ENCODE measurements at places on chromosomes 1 and 21.
A peak's percentile ranks its signal among the peaks of the same experiment; 100 is the strongest.

DNA sequence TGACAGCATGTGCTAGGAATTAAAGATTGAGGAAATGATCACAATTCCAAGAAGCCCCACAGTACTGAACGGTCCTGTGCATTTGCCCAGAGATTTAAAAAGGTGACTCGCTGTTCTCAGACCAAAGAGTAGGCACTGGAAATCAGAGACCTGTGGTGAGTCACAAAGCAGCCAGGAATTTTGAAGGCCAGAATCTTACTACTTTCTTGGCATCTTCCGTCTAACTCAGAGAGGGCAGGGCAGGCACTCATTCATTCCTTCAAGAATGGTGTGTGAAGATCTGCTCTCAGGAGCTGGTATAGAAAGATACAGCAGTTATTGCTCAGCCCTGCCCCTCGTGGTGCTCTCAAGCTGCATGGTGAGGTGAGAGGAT, 57.9 kb downstream of the BRINP2 start:
- DNase-seq, result no peak

DNA sequence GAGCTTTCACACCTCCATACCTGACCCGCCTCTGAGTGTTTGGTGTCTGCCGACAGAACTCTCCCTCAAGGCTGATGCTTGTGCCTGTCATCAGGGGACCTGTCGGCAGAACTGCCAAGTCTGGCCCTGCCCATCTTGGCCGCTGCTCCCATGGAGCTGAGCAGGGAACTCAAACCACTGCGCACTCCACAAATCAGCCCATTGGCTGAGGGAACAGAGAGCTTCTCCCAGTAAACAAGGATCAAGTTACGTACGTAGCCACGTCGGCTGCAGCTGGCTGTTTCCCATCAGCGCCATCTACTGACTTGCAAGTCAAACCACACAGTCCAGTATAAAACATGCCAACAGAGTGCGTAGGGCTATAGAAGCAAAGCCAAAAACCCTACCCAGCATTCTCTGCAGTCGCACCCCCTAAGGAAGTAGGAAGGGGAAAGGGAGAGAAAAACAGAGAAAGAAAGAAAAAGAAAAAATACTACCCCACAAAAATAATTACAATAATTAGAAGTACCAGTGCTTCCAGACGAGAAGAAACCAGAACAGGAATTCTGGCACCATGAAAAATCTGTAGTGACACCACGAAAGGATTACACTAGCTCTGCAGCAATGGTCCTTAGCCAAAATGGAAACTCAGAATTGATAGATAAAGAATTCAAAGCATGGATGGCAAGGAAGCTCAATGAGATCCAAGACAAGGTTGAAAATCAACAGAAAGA, 13.1 kb downstream of the KRTAP13-1 start:
- no peak for DNase-seq

DNA sequence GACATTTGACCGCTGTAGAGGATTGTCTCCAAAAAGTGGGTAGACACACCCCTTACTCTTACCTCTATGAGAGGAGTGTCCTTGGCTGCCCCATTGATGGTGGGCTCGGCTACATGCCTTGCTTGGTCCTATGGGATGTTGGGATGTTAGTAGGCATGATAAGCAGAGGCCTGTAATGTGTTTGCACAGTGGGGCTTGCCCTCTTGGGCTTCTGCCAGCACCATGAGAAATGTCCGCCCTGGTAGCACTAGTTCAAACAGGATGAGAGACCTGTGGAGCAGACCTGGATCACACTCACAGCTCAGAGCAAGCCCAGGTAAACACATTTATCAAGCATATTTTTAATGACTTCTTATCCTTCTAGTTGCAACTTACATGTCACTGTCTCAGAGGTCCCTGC, 54.2 kb downstream of the SH3GLB1 start:
- DNase-seq, result no peak

- no peak for DNase-seq
Measured at GRCh38 chr1:18719786-18720451, 89.3 kb downstream of the PAX7 start.

- DNase-seq, result no peak
Measured at GRCh38 chr21:46065914-46066551, 31.9 kb upstream of the COL6A2 start.

GRCh38 chr1:8113262-8114220, 87.4 kb upstream of the ERRFI1 start:
- peak; percentile 13 for DNase-seq

GRCh38 chr1:183069562-183070216, 46.5 kb downstream of the LAMC1 start:
- DNase-seq, result no peak

DNA sequence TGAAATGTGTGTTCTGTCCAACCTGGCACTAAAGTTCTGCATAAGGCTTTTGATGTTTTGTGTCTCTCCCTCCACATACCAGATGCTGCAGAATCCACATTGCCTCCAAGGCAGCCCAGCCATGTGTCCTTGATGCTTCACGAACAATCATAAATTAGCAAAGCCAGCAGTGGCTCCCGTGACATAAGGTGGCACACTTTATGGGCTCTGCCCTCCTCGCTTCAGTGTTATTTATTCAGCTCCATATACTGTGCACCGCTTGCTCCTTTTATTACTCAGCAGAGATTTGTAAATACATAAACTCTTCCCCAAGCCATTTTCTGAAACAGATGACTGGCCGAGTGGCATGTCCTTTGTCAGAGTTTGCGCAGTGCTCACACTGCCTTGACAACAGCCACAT, 112.8 kb upstream of the SLC35F3 start:
- no peak for DNase-seq

- DNase-seq, result no peak
Measured at GRCh38 chr1:244106837-244107493, 55.9 kb downstream of the ZBTB18 start.

- no peak for DNase-seq
Measured at GRCh38 chr1:15355968-15356625, 53.6 kb upstream of the EFHD2 start.

GRCh38 chr1:29579821-29580425, 343.6 kb downstream of the PTPRU start:
- DNase-seq, result no peak

- DNase-seq, result no peak
Measured at GRCh38 chr1:87424541-87424940, 95.9 kb downstream of the LMO4 start.

DNA sequence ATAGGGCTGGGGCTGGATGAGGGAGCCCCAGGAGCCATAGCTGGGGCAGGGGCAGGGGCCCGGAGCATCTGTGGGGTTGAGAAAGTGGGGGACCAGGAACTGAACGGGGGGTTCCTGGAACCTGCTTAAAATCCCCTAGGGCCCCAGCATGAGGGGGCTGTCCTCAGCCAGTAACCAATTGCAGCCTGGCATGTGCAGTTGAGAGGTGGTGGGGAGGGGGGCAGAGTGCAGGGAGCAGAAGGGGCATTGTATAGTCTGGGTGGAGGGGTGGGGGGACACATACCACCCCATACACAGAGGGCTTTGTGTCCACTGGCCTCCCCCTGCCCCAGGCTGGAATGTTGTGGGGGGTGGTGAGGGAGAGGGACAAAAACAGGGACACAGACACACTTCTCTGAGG, at the start of gene MPZ:
MPZ (minus strand) TSS at position 101 of the 400 bp plus-strand sequence; CDS start at position 38, 63 bp downstream.
- DNase-seq, result no peak

DNA sequence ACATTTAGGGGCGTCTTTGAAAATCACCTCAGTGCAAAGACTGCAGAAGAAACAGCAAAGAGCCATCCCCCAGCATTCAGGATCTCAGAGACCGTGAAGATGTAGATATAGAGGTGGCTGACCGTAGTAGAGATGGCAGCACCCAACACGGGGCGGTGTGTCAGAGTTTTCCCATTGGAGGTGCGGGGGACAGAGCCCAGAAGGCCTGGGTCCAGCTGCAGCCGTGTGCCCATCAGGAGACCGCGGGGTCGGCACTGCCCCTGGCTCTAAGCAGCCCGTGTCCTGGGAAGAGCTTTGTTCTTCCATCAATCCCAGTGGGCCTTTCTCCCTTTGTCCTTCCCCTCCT, 1.1 kb downstream of the GABRD start:
- no peak for DNase-seq

DNA sequence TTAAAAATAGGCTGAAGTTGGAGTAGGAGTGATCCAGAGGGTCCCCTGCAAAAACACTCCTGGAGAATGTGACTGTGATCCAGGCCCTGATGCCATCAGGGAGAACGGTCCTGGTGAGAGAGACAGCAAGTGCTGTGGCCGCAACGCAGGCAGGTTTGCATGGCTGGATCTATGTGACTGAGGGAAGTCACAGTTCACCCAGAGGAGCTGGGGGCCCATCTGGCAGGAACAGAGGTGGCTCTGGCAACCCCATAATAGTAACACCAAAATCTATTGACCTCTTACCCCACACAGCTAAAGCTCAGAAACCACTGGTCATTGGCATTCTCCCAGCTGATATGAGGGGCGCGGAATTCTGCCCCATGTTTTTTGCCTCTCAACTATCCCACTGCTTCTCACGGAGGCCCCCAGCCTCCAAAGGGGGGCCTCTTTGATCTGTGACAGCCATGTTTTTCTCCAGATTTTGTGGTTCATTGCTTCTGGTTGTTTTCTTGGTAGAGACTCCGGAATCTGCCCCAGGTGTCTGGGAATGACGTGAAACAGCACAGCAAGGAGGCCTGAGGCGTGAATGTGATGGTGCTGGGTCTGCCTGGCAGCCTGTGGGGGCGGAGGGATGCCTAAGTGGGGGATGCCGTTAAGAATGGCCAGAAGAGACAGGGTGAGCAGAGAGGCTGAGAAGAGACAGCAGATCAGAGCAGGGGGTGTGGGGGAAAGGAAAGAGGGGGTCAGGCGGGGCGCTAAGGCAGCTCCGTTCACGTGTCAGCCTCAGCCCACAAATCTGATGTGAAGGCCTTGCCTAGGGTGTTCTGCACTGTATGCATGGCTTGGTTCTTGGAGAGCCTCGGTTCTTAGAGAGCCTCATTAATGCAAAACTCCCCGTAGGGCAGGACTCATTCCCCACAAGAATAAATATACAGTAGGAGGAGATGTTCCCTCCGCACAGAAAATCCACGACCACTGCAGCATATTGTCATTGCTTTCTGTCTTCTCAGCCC, 23.5 kb downstream of the CASP9 start:
- DNase-seq, result no peak

DNA sequence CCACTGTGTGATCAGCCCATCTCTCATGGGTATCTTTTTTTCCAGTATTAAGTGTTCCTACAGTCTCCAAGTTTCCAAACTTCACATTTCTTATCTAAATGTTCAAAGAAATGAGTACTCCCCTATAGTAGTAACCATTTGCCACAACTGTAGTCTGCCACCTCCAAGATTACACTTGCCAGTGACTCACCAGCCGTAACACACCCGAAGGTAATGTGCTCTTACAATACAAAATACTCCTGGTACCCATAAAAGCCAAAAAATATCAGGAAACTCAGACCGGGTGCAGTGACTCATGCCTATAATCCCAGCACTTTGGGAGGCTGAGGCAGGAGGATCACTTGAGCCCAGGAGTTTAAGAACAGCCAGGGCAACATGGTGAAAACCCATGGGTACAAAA, 20.5 kb upstream of the ZNF496 start:
- no peak for DNase-seq

- no peak for DNase-seq
Measured at GRCh38 chr1:119635811-119636390, 12.2 kb downstream of the ZNF697 start.

DNA sequence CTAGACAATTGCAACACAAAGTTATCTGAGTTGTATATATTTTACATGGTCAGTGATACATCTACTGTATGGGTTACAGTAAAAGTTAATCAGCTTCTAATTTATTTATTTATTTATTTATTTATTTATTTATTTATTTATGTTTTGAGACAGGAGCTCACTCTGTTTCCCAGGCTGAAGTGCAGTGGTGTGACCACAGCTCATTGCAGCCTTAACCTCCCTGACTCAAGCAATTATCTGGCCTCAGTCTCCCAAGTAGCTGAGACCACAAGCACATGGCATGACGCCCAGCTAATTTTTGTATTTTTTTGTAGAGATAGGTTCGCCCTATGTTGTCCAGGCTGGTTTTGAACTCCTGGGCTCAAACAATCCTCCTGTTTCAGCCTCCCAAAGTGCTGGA, 241.6 kb downstream of the PTPRC start:
- DNase-seq, result no peak

- DNase-seq, result no peak
Measured at GRCh38 chr1:33682371-33682770, 181.5 kb upstream of the HMGB4 start.

- DNase-seq, result peak; percentile 91
Measured at GRCh38 chr1:25774921-25775771, 24.8 kb upstream of the SELENON start.

GRCh38 chr1:43531107-43531905, 623 bp downstream of the PTPRF start:
- DNase-seq, result no peak

DNA sequence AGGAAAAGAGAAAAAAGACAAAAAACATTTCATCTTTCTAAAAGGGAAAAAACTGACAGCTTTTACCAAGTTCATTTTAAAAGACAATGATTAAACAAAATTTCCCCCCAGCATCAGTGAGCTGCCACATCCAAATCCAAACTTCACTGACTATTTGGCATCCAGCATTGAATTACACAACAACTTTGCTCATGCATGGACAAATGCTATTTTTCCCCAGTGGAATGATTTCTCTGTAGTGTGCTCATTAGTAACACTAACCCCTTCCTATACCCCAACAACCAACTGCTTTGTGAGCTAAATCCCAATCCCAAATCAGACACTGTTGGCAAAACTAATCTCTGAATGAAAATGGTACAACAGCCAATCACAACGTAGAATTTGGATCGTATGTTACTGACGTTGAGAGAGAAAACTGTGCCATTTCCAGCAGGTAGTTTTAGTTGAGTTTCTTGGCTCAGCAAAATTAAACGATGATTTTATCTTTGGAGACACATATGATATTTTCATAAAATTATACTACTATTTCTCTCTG, 37.9 kb downstream of the PIK3R3 start:
- no peak for DNase-seq

GRCh38 chr1:154557939-154558719, at the start of gene UBE2Q1:
TSS of gene UBE2Q1 (minus strand) at chr1:154558662. CDS start at chr1:154558553, 109 bp downstream.
- no peak for DNase-seq

- DNase-seq, result peak; percentile 54
Measured at GRCh38 chr1:109793486-109794318, 30.0 kb upstream of the EPS8L3 start.

DNA sequence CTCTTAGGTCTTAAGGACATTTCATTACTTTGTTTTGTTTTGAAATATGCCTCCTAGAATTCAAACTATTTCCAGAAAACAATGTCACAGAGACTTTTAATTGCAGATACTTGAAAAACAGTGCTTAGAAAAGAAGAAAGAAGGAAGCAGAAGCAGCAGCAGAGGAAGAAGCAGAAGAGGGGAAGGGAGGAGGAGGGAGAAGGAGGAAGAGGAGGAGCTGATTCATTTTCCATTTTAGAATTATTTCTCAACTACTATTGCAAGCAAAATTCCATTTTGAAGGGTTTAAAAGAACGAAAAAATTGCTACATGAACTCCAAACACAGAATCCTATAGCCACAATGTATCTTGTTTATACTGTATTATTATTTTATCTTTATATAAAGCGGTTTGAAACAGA, 13.9 kb downstream of the RC3H1 start:
- DNase-seq, result no peak

- no peak for DNase-seq
Measured at GRCh38 chr1:79929356-79929755, 922.8 kb upstream of the ADGRL4 start.

- DNase-seq, result no peak
Measured at GRCh38 chr1:157292809-157293564, 154.8 kb upstream of the ETV3 start.

Data from CD4-positive, alpha-beta T cell treated with Interleukin-6 at 100 ng/mL for 8 hours (primary cell).